Left lobe of liver (tissue), 2 donors: ENCODE measurements at places on chromosomes 13 and 19. TPM values are rescaled to one million over a fixed set of nuclear protein-coding genes. Genes with fewer than 3 reads are reported as not detected.
A peak's percentile ranks its signal among the peaks of the same experiment; 100 is the strongest.

DNA sequence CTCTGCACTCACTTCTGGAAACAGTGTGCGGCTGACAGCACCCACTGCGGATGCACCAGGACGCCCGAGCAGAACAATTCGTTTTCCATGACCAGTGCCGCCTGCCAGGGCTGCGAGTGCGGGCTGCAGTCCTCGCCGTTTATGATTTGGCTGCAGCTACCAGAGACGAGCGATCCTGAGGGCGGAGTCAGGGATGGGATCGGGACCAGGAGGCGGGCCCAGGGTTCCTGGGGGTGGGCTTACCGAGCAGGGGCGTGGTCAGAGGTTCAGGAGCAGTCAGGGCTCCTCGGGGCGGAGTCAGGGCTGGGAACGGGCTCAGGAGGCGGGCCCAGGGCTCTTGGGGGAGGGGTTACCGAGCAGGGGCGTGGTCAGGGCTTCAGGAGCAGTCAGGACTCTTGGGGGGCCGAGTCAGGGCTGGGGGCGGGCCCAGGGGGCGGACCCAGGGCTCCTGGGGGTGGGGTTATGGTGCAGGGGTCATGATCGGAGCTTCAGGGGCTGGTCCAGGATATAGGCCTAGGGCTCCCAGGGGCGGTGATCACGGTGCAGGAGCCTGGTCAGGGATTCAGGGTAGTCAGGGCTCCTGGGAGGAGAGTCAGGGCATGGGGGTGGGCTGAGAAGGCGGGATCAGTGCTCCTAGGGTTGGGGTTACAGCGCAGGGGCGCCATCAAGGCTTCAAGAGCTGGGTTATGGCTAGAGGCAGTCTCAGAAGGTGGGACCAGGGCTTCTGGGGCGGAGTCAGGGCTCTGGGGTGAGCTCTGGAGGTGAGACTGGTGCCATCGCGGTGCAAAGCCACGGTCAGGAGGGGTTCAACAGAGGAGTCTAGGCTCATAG is 1.7 kb downstream of the KLK4 start:
- DNase-seq: no peak

GRCh38 chr19:5109560-5109959 is 140.6 kb downstream of the KDM4B start:
- no peak for DNase-seq

- no peak for DNase-seq
Observed at GRCh38 chr19:2253106-2254063, 2.8 kb downstream of the JSRP1 start.

DNA sequence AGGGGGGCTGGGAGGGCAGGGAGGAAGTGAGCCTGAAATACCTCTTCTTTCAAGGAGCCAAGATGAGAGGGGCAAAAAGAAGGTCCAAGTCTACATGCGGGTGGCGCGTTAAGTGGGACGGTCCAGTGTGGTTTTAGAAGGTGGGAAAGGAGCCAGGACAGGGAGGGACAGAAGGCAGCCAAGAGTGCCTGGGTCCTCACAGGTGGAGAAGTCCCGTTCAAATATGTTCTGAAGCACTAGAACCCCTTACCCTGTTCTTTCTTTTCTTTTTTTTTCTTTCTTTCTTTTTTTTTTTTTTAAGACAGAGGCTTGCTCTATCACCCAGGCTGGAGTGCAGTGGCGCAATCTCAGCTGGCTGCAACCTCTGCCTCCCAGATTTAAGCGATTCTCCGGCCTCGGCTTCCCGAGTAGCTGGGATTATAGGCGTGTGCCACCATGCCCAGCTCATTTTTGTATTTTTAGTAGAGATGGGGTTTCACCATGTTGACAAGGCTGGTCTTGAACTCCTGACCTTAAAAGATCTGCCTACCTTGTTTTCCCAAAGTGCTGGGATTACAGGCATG is 7.4 kb downstream of the CAMSAP3 start:
- DNase-seq: no peak

DNA sequence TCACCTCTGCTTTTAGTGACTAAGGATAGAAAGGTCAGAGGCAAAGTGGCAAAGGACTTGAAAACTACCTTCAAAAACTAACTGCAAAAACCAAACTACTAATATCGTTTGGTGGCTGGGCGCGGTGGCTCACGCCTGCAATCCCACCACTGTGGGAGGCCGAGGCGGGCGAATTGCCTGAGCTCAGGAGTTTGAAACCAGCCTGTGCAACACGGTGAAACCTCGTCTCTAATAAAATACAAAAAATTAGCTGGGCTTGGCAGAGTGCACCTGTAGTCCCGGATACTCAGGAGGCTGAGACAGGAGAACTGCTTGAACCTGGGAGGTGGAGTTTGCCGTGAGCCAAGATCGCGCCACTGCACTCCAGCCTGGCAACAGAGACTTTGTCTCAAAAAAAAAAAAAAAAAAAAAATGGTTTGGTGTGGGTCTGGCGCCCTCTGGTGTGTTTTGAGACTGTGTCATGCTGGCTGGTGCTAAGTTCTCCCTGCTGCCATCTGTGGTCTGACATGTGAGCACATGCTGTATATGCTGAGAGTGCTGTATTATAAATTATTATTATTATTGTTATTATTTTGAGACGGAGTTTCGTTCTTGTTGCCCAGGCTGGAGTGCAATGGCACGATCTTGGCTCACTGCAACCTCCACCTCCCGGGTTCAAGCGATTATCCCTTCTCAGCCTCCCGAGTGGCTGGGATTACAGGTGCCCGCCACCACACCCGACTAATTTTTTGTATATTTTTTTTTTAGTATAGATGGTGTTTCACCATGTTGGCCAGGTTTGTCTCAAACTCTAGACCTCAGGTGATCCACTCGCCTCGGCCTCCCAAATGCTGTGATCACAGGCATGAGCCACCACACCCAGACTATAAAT is 36.0 kb upstream of the RNF17 start:
- DNase-seq: peak; percentile 59

GRCh38 chr13:95411428-95412040 is 110.3 kb upstream of the ABCC4 start:
- no peak for DNase-seq

DNA sequence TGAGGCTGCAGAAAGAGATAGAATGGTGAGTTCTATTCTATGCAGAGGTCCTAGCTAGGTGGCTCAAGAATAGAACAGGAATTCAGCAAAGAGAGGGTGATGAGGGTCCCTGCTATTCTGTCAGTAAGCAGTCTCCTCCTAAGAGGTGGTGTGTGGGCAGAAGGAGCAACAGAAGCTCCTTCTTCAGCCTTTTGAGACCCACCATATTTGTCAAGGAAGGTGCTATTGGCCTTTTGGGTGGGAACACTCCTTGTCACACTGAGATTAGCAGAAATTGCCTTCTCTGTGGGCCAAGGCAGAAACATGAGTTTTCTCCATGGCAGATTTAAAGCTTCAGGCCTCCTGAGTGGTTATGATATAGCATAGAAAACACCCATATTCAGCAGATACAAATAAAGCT is 39.4 kb upstream of the RAP2A start:
- no peak for DNase-seq

- no peak for DNase-seq
Observed at GRCh38 chr13:24277761-24278160, 31.6 kb upstream of the C1QTNF9 start.

GRCh38 chr13:26914148-26914547 is 153.6 kb upstream of the GPR12 start:
- DNase-seq: no peak

- no peak for DNase-seq
Observed at GRCh38 chr19:19578252-19578651, 40.2 kb downstream of the CILP2 start.

Gene CCL25
- 0.30 TPM for total RNA-seq

Gene MARCHF2
- total RNA-seq: 44.6 TPM

Gene TEX26
- not detected for total RNA-seq
